ENCODE measurements at places on chromosomes 1 and 21.
A peak's percentile ranks its signal among the peaks of the same experiment; 100 is the strongest.

DNA sequence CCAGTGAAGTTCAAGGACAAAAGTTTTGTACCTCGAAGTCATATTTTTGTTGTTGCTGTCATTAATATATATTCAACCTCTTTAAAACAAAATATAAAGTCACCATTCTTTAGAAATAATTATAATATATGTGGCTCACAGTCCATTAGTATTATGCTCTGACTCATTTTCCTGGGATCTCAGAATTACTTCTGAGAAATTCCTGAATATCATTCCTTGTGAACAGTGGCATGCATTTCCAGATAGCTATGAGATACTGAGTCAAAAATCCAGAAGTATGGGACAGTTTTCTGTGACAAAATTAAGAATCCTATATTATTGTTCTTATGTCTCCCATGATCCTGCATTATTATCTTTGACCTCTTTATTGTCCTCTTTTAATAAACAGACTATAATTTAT lies 13.8 kb upstream of the RGS21 start:
- no peak for DNase-seq

DNA sequence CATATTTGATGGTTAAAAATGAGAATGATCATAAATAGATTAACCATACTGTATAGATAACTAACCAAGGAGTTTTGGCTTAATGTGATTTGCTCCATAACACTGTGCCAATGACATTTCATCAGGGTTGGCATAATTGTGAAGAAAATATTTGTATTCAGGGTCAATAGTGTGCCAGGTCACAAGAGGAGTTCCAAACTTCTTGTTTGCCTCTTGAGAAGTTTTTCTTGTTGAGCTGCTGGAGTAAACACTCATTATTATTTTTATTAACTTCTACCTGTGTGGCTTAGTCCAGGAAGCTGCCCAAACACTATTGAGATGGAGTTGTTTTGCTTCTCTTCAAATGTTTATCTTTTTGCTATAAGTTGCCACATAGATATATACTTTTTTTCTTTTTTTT lies 7.5 kb downstream of the MAP7D1 start:
- DNase-seq, result no peak

DNA sequence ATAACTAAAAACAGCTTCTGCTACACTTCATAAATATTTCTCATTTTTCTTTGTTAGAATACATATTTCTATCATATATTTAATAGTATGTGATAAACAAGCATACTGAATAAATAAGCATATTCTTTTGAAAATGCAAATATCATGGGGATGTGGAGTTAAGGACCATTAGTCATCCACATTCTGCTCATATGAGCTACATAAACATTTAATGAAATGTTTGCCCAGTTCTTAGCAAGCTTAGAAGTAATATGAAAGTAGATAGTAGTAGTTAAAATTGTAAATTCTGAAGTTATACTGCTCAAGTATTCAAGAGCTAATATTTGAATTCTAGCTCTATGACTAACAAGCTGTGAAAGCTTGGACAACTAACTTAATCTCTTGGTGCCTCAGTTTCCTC lies 10.1 kb upstream of the GORAB start:
- DNase-seq, result no peak

DNA sequence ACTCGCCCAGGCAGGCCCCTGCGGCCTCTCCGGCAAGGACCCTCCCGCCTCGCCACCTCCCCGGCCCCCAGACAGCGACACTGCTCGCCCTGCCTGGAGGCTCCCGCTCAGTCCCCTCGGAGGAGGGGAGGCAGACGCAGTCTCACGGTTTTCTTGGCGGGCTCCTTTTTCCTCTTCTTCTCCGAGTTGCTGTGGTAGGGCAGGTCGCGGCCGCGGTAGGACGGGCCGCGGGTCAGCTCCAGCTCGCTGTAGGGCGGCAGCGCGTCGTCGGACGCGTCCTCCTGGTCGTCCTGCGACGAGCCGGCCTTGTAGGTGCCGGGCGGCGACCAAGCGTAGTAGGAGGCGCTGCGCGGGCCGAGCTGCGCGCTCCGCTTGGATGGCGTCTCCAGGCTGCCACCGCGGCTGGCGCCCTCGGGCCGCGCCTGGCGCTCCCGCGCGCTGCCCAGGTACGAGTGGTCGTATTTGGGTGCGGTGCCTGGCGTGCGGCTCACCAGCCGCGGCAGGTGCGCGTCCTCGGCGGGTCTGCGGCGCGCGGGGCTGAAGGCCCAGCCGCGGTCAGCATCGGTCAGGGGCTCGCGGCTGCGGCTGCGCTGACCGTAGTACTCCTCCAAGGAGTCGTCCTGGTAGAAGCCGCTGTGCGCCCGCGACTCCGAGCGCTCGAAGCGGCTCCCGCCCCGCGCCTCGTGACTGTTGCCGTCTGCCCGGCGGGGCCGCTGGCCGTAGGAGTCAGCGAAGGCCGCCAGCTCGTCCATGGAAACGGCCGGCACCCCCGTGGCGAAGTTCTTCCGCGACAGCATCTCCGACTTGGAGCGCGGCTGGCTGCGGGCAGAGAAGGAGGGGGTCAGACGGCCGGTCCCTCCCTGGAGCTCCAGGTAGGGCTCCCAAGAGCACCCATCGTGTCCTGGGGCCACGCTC lies 44.8 kb upstream of the TADA1 start:
- no peak for DNase-seq

- DNase-seq, result no peak
Observed at GRCh38 chr1:161351482-161351881, 16.2 kb downstream of the CFAP126 start.

DNA sequence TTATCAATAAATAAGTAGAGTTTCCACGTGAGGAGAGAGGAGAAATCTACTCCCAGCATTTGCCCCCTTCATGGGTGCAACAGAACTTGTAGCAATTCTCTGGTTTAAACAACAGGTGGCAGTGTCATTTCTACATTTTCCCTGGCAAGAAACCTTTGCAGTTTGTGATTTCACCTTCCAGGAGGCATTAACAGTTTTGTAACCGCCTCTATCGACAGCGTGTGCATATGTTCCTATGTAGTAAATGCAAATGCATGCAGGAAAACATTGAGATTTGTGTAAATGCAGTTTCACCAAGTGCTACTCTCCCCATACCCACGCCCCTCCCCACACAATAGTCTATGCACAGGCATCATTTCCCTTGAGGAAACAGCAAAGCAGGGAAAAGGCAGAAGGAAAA lies 494.7 kb downstream of the SMYD3 start:
- peak; percentile 30 for DNase-seq

GRCh38 chr21:41316200-41317062 lies at the start of gene FAM3B:
Gene FAM3B (plus strand): TSS chr21:41316801. CDS start chr21:41316880, 79 bp downstream.
- no peak for DNase-seq

DNA sequence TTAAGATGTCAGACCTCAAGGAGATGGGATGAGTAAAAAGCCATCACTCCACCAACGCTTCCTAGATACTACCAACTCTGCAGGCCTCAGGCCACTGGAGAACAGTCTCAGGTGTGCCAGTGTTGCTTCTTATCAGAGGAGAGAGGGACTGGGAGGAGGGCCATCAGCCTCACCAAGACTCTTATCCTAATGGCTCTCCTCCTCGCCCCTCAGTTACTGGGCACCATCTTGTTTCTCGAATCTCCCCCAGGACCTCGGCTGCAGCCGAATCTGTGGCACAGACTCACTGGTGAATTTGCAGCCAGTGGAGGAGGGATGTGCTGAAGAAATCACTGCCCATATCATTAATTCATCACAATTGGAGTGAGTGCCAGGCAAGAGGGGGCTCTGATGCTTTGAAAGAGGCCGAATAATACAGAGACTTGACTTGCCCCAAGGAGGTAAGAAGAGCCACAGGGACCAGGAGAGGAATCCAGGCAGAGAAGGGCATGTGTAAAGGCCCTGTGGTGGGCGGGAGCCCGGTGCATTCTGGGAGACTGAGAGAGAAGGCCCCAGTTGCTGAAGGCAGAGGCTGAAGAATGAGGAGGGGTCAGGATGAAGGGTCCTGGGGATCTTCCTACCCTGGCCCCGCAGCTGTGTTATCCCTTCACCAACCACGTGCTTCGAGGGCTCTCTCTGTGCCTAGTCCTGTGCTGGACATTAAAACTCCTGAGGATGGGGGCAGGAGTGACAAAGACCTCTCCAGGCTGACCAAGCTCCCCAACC lies 129.8 kb downstream of the PTPRU start:
- no peak for DNase-seq

GRCh38 chr1:25549273-25550154 lies 6.1 kb downstream of the LDLRAP1 start:
- DNase-seq, result no peak

- DNase-seq, result no peak
Observed at GRCh38 chr1:171017426-171017825, 73.3 kb upstream of the FMO3 start.

GRCh38 chr1:156497743-156498431 lies 2.7 kb downstream of the MEF2D start:
- no peak for DNase-seq

GRCh38 chr1:86992861-86993260 lies 78.4 kb downstream of the HS2ST1 start:
- no peak for DNase-seq
